Stimulated activated CD4-positive, alpha-beta T cell treated with anti-CD3 and anti-CD28 coated beads, TNF-alpha, amount 100 ng/mL, for 1 hour (primary cell): ENCODE measurements at places on chromosomes 7 and 10.

GRCh38 chr7:1915956-1916600, 246.0 kb downstream of the ELFN1 start:
- DNase-seq: no peak

DNA sequence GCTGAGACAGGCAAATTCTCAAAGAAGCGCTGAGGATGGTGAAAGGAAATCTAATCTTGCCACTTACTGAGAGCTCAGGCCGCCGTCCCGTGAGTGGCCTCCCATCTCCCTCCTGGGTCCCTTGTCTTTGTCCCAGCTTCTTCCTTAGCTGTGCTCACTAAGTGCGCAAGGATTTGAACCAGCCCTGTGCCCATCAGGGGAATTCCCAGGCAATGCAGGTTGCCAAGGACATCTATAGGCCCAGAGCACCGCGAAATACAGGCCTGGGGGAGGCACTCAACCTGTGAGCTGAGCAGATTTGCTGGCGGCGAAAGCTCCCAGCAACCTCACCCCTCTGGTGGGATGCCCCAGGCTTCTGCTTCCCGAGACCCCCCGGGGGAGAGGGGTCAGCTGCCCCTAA, 64.8 kb downstream of the OAT start:
- DNase-seq: no peak

- DNase-seq: no peak
Measured at GRCh38 chr10:17059197-17059688, 70.4 kb downstream of the CUBN start.

GRCh38 chr7:106915873-106916272, 50.8 kb downstream of the PIK3CG start:
- DNase-seq: no peak

GRCh38 chr7:33142585-33142984, 13.2 kb downstream of the BBS9 start:
- no peak for DNase-seq

- DNase-seq: no peak
Measured at GRCh38 chr7:112868609-112869008, 78.4 kb upstream of the TMEM168 start.

GRCh38 chr10:63392224-63392623, 73.6 kb downstream of the JMJD1C start:
- no peak for DNase-seq

DNA sequence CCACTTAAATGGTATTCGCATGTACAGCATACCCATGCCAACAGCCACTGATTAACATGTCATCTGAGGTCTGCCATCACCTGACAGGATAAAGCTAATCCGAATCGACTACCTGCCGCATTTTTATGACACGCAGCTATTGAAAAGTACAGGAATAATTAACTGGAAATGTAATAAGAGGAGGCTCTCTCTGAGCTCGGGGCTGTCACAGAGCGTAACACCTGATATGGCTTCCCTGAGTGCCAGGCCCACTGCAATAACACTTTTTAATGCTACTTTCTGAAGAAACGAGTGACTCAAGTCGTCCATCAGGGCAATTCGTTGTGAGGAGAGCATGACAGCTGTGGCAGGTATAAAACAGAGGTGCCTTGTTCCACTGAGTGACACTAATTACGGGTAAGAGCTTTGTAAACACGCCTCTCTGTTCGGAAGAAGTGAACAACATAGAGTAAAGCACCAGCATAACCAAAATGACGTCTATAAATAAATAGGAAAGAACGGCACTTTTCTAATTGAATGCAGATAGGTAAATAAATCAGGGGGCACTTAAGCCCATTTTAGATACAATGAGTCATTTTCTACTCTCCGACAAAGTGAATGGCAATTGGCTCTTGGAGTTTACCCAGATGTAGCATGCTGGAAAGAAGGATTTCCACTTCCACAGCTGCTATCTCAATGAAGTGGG, 56.5 kb upstream of the CREB5 start:
- no peak for DNase-seq

DNA sequence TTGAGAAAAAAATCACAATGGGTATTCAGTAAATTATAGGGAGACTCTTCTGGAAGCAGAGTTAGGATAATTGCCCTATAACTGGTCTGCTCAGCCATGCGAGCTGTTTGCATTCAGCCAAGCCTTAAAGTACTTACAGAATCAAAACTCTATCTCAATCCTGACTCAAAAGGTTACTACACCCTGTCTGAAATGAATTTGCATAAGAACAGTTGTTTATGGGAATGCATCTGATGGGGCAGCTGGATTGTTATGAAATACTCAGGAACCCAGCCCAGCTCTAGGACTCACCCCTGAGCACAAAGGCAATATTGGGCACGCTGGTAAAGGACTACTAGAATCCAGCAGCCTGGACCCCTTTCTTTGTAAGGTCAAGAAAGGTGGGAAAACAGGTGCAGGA, 38.8 kb downstream of the AKR1B15 start:
- no peak for DNase-seq

GRCh38 chr7:506391-506831, 13.2 kb downstream of the PDGFA start:
- no peak for DNase-seq

GRCh38 chr7:84497873-84498272, 303.3 kb upstream of the SEMA3A start:
- DNase-seq: no peak

DNA sequence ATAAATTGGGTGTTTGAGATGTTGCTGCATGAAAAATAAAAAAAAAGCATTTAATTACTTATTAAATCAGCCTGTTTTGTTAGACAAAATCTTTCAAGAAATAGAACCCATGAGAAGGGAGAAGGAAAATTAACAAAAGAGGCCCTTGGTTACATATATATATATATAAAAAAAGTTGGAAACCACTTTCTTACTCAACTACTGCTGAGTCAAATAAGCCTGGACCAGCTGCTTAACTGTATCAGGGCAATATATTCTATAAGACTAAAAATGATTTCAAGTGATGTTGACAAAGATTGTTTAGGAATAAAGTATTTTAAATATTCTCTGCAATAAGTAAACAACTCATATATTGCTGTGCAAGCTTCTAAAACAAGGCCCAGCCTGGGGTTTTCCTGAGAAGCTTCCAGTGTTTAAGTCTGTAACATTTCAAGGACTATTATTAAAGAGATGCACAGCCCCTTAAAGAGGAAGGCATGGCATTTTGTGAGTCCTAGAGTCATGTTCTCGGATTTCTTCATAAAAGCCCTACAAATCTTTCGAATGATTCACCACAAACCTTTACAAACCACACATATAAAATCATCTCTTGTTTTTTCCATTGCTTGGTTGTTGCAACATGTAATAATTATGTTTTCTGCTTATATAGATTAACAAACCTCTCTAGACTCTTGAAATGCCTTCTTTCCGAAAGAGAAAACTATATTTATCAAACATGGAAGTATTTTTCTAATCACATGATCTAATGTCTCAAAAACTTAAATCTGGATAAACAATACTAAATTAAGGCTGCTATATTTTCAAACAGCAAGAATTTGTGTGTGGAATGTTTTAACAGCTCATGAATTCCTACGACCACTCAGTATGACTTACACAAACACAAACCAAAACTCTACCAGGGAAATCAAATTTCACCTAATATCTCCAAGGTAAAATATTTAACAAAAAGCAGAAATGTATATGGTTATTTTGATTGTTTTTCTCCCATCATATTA, 14.3 kb downstream of the JAZF1 start:
- DNase-seq: no peak

GRCh38 chr7:83708531-83708930, 59.6 kb upstream of the SEMA3E start:
- no peak for DNase-seq

DNA sequence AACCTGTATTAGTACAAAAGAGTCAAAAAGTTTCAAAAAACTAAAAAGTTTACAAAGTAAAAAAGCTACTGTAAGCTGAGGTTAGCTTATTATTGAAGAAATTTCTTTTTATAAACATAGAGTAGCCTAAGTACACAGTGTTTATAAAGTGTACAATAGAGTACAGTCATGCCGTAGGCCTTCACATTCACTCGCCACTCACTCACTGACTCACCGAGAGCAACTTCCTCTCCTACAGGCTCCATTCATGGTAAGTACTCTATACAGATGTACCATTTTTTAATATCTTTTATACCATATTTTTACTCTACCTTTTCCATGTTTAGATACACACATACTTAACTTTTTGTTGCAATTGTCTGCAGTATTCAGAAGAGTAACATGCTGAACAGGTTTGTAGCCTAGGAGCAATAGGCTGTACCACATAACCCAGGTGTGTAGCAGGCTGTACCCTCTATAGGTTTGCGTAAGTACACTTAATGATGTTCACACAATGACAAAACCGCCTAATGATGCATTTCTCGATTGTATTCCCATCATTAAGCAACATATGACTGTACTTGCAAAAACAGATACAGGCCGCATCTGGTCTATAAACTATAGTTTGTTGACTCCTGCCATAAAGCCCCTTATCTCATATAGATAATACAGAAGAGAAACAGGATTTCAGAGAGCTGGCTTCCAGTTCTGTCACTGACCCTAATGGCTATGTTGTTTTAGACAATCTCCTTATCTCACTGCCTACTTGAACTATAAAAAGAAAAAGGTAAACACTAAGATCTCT, 438.8 kb downstream of the HTR7 start:
- DNase-seq: no peak

- DNase-seq: no peak
Measured at GRCh38 chr10:48516911-48517310, 88.0 kb downstream of the ARHGAP22 start.

- DNase-seq: no peak
Measured at GRCh38 chr7:135714534-135715009, 13.4 kb downstream of the SLC13A4 start.

- DNase-seq: no peak
Measured at GRCh38 chr10:125738206-125738605, 18.7 kb downstream of the EDRF1 start.

GRCh38 chr7:39269034-39269433, 291.3 kb downstream of the POU6F2 start:
- DNase-seq: no peak

DNA sequence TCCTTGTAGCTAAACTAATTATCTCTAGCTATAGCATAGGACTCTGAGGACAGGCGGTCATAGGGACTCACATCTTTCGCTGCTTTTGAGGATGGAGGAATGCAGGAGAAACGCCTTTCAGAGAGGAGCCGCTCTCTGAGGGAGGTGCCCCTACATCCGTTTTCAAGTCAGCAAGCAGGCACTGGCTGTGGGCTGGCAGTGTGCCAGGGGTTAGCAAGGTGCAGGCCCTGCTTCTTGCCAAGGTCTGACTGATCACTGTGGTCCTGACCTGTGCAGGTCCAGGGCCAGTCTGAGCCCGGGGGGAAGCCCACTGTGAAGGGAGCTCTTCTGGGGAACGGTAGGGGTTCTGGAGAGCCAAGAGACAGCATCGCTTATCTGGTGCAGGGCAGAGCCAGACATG, 89.4 kb downstream of the SH3PXD2A start:
- peak; percentile 64 for DNase-seq

DNA sequence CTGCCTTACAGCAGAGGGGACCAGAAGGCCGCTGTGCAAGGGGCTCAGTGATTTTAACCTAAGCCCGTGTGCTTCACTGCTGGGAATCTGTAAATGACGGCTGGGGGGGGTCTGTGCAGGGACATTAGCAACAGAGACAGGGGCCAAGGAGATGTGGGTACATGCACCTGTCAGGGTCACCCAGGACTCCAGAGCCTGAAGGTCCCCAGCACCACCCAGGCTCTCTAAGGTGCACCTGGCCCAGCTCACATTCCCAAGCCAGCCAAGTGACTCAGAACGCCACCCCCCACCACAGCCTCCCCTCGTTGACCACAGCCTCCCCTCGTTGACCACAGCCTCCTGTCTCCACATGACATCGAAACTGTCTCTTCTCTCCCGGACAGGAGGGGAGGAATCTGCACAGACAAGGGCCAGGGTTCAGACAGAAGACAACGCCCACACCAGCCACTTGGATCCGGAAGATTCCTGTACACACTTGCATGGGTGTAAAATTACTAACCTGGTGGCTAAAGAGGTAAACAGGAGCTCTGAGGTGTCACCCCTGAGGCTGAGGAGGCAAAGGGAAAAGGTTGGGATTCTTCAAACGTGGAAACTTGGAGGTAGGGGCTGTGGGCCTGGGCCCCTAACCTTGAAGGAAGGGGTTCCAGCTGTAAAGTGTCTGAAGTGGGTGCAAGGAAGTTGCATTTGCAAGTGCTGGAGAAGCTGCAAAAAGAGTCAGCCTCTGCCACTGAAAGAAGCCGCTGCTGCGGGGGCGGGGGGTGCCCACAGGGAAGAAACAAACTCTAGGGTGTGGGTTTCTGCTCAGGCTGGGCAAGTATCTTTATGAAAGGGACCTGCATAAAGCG, 27.0 kb downstream of the CALML3 start:
- DNase-seq: no peak

DNA sequence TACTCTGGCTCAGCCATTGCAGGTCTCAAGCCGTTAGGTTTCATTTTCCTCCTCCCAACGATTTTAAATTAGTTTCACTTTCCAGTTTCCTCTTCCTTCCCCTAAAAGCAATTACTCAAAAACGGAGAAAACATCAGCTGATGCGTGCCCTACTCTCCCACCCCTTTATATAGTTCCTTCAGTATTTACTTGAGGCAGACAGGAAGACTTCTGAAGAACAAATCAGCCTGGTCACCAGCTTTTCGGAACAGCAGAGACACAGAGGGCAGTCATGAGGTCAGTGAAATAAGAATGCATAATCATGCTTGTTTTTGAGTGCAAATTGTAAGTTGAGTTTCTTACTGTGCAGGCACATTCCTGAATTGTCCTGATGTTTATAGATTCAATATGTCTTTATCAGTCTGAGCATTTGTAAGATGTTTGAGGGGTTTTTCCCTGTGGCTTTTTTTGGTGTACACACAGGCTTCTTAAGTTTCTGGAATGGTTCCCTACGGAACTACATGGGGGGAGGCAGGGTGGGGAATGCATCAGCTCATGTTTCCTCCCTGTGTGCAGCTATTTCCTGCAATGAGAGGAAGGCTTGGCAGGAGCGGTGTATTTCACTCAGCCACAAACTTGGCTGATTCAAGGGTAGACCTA, at the start of gene IFIT3:
IFIT3 (plus strand) TSS at position 195 of the 639 bp plus-strand sequence; CDS start at position 272, 77 bp downstream.
- DNase-seq: no peak

DNA sequence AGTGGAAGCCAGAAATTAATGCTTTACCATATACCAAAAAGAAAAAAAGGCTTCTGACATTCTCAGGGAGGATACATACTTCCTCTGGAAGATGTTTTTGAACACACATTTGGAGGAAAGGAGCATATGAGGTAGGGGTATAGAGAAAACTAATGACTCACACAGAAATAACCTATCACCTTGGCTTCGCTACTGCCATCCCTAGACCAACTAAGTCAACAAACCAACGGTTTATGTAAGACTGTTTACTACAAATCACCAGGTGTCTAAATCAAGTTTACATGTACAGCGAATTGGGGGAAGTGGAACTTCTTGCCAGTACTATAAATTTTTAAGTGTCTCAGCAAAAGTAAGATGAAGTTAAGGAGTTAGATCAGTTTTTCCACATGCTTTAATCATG, 96.9 kb downstream of the NT5C2 start:
- no peak for DNase-seq
